Chondrocyte (in vitro differentiated cells): ENCODE measurements at places on chromosomes 6 and 20. TPM values are rescaled to one million over a fixed set of nuclear protein-coding genes. Genes with fewer than 3 reads are reported as not detected.

DNA sequence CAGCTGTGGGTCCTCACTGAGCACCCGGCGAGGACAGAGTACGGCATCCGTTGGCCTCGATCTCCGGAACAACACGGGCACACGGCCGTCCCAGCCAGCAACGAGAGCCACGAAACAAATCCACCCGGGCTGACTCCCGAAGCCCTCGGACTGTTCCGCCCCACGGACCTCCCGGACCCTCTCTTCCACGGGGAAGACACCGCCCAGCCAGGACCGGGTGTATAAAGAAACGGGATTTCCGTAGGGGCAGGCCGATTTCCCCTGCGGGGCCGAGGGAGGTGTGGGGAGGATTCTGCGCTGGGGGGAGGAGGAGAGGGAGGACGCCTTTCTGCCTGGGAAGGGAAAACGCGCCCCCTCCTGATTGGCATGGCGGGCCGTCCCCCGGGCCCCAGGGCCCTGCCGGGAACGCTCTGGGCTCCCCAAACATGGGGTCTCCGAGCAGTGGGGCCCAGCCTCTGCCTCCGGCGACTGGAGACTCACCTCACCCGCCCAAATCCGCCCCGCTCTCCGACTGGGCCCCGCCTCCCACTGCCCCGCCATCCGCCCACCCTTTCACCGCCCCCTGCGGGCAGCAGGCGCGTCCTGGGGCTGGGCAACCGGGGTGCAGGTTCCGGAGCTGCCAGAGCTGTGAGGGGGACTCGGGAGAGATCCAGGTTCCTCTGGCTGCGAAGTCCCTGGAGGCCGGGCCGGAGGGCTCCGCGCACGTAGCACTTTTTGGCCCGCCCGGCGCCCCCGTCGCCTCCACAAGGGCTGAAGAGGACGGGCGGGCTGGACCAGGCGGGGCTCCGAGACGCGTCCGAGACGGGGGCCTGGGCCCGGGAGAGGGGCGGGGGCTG, 679 bp upstream of the PPDPF start:
- DNase-seq, result peak; percentile 88

DNA sequence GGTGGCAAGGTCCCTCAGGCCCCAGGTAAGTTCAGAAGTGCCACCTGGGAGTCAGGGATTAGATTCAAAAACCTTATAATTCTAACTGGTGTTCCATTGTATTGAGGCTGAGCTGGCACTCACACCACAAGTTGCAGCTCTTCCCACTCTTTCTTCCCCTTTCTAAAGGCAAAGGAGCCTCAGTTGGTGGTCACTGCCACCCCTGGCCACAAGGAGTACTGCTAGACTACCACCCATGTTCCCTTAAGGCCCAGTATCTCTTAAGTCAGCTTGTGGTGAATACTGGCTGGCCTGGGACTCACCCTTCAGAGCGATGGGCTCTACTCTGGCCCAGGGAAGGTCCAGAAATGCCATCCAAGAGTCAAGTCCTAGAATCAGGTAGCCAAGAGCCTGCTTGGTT, 421.1 kb upstream of the KHDRBS2 start:
- DNase-seq, result no peak

DNA sequence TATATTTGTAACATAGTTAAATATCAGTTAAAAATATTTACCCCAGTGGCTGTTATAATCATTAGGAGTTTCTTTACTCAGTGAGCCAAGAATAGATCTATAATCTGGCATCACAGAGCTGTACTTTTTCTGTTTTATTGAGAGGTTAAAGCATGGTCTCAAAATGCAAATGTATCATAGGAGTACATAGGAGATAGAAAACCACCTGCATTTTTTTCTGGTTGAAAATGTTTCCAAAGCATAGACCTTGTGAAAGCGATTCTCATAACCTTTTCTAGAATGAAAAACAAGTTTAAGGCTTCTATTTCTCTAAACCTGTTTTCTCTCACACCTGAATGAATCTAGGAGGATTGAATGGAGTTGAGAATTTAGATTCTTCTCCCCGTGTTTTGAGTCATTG, 14.4 kb downstream of the KCNQ5 start:
- DNase-seq, result no peak

GRCh38 chr6:43735642-43736199, 34.3 kb upstream of the VEGFA start:
- no peak for DNase-seq

BMP7 gene
- total RNA-seq, result not detected in 3 replicates

FOXQ1 gene
- total RNA-seq, result 0.15 TPM in 1 of 3 replicates, not detected in the others

GJA1 gene
- 194 to 296 TPM (median 295 TPM) in 3 replicates for total RNA-seq
